GM23338 (cell line): ENCODE measurements at places on chromosomes 16 and 17. TPM values are rescaled to one million over a fixed set of nuclear protein-coding genes. Genes with fewer than 3 reads are reported as not detected.
A peak's percentile ranks its signal among the peaks of the same experiment; 100 is the strongest.

DNA sequence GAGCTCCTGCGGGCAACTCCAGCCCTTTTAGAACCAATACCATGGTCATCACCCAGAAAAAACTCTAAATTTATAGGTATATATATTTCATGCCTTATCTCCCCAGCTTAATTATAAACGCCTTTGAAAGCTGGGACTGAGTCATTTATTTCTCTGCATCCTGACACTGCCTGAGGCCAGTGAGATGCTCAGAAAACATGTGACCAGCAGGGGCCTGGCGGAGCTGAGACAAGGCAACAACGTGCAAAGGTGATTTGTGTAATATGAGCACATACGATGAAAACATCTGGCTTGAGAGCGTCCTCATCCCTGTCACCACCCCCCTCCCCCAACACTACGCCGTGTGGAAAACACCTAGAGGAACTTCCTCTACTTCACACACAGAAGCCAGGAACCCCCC, 22.7 kb downstream of the NXN start:
- DNase-seq: no peak

Gene TBC1D3G
- total RNA-seq: not detected in 2 replicates

Gene SPATA22
- not detected in 2 replicates for total RNA-seq

Gene WFIKKN1
- total RNA-seq: 6.8 and 11.2 TPM in 2 replicates

- no peak for DNase-seq
Observed at GRCh38 chr16:8848231-8848938, 20.4 kb downstream of the CARHSP1 start.

DNA sequence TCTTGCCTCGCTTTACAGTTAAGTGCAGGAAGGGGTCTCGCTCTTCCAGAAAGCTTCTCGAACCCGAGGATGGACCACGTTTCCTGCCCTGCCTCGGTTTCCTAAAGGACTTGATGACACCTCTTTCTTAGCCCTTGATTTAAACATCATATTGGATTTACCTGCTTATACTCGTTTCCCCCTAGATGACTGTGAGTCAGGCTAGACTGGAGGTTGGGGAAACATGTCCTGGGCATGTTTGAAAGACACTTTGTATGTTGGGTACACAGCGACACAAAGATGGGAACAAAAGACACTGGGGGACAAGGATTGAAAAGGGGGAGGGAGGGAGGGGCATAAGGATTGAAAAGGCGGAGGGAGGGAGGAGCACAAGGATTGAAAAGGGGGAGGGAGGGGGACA, 30.0 kb downstream of the SDK2 start:
- no peak for DNase-seq

DNA sequence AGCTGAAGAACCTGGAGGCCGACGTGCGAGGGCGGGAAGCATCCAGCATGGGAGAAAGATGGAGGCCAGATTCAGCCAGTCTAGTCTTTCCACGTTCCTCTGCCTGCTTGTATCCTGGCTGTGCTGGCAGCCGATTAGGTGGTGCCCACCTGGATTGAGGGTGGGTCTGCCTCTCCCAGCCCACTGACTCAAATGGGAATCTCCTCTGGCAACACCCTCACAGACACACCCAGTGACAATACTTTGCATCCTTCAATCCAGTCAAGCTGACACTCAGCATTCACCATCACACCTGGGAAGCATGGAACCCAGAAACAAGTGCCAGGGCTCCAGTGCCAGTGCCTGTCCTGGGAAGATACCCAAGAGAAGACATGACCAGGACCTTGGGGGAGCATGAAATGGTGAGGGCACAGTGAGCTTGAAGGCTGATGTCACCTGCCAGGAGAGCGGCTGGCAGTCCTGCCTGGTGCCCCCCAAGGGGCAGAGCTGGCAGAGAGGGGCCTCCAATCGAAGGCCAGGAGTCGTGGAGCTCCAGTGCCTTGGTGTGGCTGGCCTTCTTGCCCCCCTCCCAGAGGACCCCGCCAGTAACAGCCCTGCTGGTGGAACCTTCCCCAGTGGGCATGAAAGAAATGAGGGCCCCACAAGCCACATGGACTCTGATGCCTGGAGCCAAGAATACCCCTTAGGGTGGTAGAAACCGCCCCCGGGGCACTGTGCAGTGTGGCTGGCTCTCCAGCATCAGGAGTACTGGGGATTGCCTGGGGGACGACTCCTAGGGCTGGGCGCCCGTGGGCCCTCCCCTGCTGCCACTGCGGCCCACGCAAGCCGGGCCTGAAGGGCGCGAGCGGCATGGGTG, 643 bp upstream of the NPB start:
- DNase-seq: no peak

Gene KLHL10
- total RNA-seq: 0.27 and 0.42 TPM in 2 replicates

DNA sequence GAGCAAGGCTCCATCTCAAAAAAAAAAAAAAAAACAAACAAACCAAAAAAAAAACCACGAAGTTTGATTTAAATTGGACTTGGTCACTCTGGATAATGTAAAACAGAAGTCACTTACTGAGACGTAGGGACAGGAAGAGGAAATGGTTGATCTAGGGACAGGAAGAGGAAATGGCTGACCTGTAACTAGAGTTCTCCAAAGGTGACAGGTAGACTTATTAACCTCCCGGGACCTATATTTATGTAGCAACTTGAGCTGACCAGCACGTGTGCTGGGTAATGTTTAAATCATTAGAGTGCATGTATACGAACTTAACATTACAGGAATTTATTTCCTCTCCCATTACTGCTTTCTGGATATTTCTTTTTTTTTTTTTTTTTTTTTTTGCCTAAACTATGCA, 81.5 kb upstream of the DHX40 start:
- no peak for DNase-seq

DNA sequence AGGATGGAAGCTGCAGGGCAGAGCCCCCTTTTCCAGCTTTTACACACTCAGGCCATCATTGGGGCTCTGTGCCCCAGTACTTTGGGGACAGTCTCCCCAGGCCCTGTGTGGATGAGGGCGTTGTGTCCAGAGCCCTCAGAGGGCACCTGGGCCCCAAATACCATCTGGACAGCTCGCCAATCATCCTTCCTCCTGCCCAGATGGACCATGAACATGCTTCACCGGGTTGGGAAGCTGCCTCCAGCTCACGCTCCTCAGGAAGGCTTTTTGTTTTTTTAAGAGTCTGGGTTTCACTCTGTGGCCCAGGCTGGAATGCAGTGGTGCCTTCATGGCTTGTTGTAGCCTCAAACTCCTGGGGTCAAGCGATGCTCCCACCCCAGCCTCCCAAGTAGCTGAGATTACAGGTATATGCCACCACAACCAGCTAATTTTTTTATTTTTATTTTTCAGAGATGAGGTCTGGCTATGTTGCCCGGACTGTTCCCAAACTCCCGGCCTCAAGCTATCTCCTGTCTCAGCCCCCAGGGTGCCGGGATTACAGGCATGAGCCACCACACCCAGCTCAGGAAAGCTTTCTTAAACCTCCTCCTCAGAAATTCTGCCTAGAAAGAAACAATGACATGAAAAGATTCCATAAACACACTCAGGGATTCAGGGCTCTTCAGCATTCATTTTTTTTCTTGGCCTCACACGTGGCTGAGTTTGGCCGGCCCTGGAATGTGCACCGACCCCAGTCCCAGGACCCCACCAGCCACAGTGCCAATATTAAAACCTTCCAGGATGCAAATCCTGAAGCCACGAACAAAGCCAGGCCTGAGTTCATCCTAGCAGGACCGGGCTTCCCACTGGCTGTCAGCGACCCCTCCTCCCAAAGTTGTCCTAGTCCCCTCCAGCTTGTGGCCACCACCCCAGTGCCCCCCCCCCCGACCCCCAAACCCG, 27.4 kb upstream of the ZNF423 start:
- no peak for DNase-seq

- no peak for DNase-seq
Observed at GRCh38 chr17:45413498-45413923, 19.2 kb downstream of the ARHGAP27 start.

GRCh38 chr17:48101012-48101720, at the start of gene CBX1:
CBX1 (minus strand) TSS chr17:48101478; CDS start chr17:48077004, 24,474 bp downstream.
- DNase-seq: peak; percentile 97

DNA sequence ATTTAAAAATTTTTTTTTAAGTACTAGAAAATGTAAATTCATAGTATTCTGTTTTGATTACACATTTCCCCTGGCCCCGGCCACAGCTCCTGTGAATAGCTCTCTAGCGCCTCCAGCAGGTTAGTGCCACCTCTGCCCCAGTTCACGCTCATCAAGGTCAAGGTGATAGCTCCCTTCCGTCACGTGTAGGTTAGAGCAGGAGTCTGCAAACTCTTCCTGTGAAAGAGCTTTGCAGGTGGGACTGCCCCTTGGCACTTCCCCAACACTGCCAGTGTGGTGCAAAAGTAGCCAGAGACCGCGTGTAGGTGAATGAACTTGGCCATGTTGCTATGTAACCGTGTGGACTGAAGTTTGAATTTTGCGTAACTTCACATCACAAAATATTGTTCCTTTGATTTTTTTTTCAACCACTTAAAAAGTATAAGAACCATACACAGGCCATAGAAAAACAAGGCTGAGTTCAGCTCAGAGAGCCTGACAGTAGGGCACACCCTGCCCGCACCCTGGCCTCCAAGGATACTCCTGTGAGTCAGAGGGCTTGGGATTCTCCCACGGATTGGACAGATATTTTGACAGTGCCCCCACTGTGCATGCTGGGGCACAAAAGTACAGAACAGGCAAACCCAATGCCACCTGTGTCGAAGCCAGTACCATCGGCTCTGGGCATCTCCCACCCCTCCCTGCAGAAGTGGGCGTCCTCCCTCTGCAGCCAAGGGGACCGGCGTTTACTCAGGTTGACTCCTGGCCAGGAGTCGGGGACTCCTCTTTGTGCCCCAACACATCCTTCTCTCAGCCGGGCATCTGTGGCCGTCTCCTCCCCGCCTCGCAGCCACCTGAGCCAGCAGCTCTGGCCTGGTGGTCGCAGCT, 92.0 kb upstream of the CHMP6 start:
- DNase-seq: peak; percentile 87

GRCh38 chr16:53626161-53626560, 77.5 kb downstream of the RPGRIP1L start:
- no peak for DNase-seq

DNA sequence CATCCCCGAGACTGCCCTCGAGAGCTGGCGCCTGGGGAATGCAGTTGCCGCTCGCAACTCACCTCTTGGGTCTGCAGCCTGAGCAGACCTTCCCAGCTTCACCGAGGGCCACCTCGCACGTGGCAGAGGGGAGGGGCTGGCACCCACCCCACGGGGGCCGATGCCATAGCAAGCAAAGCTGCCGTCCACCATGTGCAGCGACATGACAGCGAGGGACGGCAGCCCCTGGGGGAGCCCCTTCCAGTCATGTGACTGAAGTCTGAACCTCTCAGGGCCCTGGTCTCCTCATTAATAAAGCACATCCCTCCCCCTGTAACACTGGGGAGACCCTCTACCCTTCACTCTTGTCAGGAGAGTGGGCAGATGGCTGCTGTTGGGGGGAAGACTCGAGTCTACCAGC, 30.5 kb downstream of the CIBAR2 start:
- DNase-seq: no peak

GRCh38 chr16:71788578-71788977, 20.1 kb downstream of the AP1G1 start:
- no peak for DNase-seq

DNA sequence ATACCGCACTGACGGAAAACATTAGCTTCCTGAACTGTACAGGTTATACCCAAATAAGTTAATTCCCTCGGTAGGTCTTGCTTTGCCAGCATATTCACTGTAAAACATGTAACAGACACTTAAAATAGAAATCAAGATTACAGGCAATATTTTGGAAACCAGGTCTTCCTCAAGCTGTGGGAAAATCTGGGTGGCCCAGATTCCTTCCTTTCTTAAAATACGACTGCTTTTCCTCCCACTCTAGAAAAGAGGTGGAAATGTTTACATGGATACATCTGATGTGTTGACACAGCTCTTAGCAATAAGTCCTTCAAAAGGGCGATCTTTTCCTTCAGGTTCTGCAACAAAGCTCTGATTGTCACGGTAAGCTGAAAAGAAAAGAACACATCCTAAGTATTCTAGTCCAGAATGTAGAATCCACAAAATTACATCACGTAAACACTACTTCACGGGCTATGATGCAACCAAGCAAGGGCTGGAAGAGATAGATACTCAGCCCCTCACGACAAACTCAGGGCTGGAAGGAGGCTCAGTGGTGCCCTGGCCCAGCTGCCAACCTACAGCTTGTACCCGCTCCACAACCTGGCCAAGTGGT, 18.4 kb downstream of the STX8 start:
- DNase-seq: no peak

GRCh38 chr16:66525396-66526180, 24.3 kb downstream of the TK2 start:
- no peak for DNase-seq

- DNase-seq: no peak
Observed at GRCh38 chr17:64278614-64279013, 15.6 kb upstream of the TEX2 start.

DNA sequence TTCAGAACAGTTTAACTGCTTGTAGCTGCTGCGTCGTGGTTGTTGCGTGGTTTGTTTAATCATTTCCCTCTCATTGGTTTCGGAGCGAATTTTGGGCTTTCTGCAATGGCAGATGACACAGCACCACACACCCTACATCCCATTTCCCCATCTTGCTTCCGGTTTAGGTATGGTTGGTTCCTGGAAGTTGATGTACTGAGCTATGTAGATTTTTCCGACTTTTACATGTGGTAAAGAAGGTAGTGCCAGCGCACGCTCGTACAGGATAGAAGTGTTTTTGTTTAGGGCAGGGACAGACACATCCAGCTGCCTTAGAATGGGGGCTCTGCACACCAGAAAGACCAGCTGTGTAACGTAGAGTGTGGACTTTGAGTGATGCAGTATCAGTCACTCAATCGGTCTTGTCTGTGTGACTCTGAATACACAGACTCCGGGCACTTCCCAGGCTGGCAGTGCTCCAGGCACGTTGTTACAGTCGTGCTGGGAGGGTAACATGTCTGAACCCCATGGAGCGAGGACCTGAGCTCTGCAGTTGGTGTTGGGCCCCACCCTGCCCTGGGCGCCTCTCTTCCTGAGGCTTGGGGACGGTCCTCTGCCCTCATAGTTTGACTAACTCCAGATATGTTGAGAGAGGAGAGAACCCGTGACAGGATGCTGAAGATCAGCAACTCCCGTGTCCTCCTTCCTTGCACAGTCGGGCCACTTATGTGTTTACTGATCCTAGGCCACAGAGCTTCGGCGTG, 172.0 kb upstream of the CHMP6 start:
- no peak for DNase-seq

- DNase-seq: peak; percentile 99
Observed at GRCh38 chr16:4253394-4254150, 11.7 kb upstream of the SRL start.

DNA sequence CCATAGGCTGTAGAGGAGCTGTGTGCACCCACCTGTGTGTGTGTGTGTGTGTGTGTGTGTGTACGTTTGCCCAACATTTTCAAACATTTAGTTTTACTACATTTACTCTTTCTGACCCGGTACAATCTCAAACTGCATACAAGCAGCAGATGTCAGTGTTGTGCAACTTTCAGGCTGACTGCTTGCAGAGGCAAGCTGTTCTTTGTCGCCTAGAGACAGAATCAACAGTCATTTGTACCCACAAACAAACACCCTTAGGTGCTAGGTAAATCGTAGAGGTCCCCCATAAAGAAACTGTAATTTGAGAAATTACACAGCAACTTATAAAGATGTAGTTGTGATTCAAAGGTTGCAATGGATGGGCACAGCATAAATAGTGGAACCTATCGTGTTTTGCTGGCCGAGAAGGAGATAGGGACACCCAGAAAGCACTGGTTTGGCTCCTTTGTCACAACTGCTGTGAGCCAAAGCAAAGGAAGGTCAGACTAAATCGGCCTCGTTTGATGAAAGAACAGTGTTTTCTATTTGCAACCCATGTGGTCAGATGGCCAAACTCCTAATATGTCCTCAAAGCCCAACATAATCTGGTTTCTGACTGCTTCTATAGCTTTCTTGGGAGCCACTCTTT, 478.4 kb downstream of the TOX3 start:
- DNase-seq: peak; percentile 73

Gene DYNLRB2
- not detected in 2 replicates for total RNA-seq

GRCh38 chr17:9817086-9817485, 4.8 kb downstream of the GSG1L2 start:
- DNase-seq: peak; percentile 74
